IMR-90 (cell line): ENCODE measurements at places on chromosomes 5 and 9. TPM values are rescaled to one million over a fixed set of nuclear protein-coding genes. Genes with fewer than 3 reads are reported as not detected.

The PCDHB6 gene
- under 0.01 TPM in 1 of 2 replicates, not detected in the other for total RNA-seq

DNA sequence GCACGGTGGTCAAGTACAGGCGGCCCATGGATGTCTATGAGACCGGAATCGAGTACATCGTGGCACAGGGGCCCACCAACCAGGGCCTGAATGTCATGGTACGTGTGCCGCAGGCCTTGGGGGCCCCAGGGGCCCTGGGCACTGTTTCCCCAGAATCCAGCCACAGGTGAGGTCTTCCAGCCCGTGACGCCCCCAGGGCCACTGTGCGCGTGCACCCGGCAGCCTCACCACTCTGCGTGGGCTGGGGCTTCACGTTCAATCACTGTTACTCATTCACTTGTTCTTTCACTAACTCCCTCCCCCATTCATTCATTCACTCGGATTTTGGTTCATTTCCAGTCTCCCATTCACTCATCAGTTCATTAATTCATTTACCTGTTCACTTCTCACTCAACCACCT lies 12.6 kb downstream of the ADAMTSL2 start:
- no peaks in the 10 kb centered on the region for H3K36me3 ChIP-seq
- H3K4me3 ChIP-seq, result no peak overlapping the region
- peaks cover 56% of the 10 kb centered on the region for H3K27me3 ChIP-seq
- no peak for DNase-seq
- H3K4me1 ChIP-seq, result no peaks in the 10 kb centered on the region

DNA sequence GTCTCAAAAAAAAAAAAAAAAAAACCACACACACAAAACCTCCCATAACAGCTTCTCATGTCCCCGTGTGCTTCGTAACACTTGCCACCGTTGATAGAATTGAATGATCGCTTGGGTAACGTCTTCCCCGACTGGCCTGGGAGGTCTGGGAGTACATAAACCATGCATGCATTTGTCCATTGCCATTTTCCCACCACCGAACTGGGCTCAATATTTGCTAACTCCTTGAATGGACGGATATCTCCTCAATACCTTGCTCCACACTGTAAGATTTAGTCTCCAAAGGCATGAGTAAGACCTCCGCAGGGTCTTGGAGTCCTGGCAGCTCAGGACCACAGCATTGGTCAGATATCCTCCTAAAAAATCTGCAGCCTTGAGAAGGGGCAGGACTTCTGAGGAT lies 3.2 kb upstream of the P4HA2 start:
- no peaks in the 10 kb centered on the region; the same call in 1 of the 2 replicates for H3K27me3 ChIP-seq
- H3K36me3 ChIP-seq, result no peaks in the 10 kb centered on the region
- H3K4me3 ChIP-seq, result no peak overlapping the region
- DNase-seq, result no peak
- H3K4me1 ChIP-seq, result peaks cover 8% of the 10 kb centered on the region

DNA sequence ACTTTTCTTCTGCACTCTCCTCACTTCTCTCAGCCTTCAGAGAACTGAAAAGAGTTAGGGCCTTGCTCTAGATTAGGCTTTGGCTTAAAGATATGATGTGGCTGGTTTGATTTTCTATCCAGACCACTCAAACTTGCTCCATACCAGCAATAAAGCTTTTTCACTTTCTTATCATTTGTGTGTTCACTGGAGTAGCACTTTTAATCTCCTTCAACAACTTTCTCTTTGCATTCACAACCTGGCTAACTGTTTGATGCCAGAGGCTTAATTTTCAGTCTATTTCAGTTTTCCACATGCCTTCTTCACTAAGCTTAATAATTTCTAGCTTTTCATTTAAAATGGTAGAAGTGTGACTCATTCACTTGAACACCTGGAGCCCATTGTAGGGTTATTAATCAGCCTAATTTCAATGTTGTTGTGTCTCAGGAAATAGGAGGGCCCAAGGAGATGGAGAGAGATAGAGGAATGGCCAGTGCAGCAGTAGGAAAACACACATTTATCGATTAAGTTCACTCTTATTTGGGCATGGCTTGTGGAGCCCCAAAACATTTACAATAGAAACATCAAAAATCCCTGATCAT lies 5.9 kb downstream of the ATPSCKMT start:
- no peak overlapping the region for H3K27ac ChIP-seq
- no peak for DNase-seq
- peaks cover 3% of the 10 kb centered on the region for H3K36me3 ChIP-seq
- no peak overlapping the region for H3K4me3 ChIP-seq

- H3K27ac ChIP-seq, result no peak overlapping the region
- peaks cover 2% of the 10 kb centered on the region; the same call in 1 of the 2 replicates for H3K4me1 ChIP-seq
- no peak overlapping the region for H3K4me3 ChIP-seq
- H3K27me3 ChIP-seq, result no peaks in the 10 kb centered on the region
These were observed 14.6 kb downstream of the ARL15 start for GRCh38 chr5:54295651-54296276.

DNA sequence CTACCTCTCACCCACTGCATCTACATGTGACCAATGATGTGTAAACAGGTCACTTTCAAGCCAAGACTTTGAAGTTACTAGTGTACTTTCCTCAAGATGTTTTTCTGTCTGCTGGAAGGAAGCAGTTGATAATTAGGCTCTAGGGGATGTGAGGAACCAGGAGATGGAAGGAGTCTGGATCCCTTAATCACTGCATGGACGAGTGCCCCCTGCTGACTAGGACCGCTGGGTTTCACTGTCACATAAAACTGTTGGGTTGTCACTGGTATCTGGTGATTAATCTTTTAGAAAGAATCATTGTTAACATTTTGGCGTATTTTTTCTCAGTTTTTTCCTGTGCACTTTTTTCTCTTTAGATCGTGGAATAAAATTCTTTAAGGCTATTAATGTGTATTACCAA lies 79.5 kb downstream of the SREK1 start:
- no peaks in the 10 kb centered on the region for H3K36me3 ChIP-seq
- H3K4me3 ChIP-seq, result no peak overlapping the region
- DNase-seq, result no peak
- no peaks in the 10 kb centered on the region for H3K4me1 ChIP-seq
- no peak overlapping the region for H3K27ac ChIP-seq

The ZNF484 gene
- 11.8 and 14.7 TPM in 2 replicates for total RNA-seq

The CD74 gene
- total RNA-seq, result 0.18 and 0.28 TPM in 2 replicates

DNA sequence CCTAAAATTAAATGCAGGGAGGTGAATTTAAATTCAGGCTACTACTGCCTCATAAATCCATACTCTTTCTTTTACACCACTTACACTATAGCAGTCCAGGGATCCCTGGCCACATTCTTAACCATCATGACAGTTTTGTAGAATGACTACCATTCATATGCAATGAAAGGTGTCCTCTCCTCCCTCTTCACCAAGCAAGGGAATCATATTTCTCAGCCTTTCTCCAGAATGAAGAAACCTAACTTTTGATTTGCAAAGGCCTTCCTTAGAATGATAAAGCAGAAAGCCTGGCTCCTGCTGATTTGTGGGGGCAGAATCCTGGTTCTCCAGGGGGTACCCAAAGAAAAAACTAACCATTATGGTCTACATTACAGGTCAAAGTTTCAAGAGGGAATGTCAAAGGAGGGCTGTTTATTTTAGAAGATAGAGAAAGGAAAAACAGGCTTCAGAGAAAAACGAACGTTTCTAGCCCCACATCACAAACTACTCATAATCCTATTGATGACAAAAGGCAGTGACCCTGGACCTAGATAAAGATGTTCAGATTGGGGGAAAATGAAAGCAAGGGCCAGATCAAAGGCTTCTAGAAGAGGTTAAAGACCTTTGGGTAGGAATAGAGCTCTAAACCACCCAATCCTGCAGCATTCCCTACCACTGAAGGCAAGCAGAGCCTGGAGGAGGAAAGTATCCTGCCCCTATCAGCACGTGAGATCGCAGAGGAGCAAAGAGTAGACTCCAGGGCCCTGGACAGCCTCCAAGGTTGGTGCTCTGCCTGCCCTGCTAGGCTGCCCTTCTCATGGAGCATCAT lies 11.5 kb downstream of the WNT8A start:
- H3K27ac ChIP-seq, result no peak overlapping the region
- no peak for DNase-seq
